COR-L47 (cell line): ENCODE measurements at places on chromosomes 2 and 18.
A peak's percentile ranks its signal among the peaks of the same experiment; 100 is the strongest.

DNA sequence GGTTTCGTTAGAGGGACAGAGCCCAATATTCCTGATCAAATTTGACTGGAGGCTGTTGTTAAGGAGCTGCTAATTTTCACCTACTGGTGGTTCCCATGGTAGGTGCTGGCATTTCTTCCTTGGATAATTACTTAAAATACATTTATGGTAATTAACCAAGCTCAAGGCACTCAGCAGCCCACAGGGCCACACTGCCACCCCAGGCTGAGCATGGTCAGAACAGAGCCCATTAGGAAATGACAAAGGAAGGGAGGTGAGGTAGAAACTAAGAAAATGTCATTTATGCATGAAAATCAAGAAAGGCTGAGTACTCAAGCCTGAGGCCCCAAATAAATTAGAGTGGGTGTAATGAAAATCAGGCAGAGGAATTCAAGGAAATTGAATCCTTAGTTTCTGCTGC is 510.2 kb upstream of the GYPC start:
- DNase-seq, result no peak

DNA sequence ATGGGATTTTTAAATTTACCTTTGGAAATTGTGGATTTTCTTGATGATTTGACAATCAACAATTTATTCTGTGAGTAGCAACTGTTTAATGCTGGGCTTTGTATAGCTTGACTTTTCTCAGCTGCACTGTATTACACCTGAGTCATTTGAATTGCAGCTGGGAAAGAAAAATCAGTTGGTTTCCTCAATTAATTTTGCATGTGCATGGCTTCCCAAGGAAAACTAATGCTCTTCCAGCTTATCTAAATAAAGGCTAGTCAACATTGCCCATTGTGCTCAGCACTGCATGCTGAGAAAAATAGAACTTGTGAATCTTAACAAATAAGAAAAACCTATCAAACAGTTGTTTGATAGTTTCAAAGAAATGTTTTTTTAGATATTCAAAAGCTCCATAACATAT is 268.3 kb upstream of the CDH20 start:
- DNase-seq, result peak; percentile 62

GRCh38 chr2:158729873-158730620 is 65.1 kb upstream of the DAPL1 start:
- DNase-seq, result no peak

DNA sequence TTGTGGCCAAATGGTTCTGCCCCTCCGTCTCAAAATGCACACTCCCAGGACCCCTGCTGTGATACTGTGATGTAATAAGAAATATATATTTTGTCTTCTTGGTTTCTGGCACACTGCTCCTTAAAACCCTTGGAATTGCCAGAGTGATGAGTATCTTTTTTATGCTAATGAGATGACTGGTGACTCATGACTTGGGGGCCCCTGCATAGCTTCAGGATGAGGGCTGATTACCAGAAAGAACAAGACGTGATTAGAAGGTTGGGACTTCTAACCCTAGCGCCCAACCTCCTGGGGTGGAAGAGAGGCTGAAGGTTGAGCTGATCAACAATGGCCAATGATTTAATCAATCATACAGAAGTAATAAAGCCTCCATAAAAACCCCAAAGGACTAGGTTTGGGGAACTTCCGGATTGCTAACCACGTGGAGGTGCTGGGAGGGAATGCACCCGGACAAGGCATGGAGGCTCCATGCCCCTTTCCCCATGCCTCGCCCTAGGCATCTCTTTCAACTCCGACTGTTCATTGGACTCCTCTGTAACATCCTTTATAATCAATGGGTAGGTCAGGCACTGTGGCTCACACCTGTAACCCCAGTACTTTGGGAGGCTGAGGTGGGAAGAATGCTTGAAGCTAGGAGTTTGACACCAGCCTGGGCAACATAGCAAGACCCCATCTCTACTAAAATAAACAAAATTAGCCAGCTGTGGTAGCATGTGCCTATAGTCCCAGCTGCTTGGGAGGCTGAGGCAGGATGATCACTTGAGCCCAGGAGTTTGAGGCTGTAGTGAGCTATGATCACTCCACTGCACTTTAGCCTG is 89.1 kb downstream of the HS1BP3 start:
- DNase-seq, result no peak

- DNase-seq, result no peak
Measured at GRCh38 chr2:143171817-143172216, 42.6 kb downstream of the ARHGAP15 start.

GRCh38 chr2:69693059-69693774 is 48.7 kb upstream of the ANXA4 start:
- no peak for DNase-seq

GRCh38 chr2:24048769-24049484 is 614 bp upstream of the FKBP1B start:
- DNase-seq, result peak; percentile 40

GRCh38 chr2:213353419-213353818 is 69.2 kb downstream of the SPAG16 start:
- DNase-seq, result no peak

- no peak for DNase-seq
Measured at GRCh38 chr2:143839456-143839855, 680.5 kb downstream of the ZEB2 start.

GRCh38 chr18:43686709-43687108 is 409.4 kb upstream of the SYT4 start:
- DNase-seq, result no peak
